ENCODE measurements at places on chromosomes 1 and 21.

- H3K4me3 ChIP-seq = no peak overlapping the region
- H3K27ac ChIP-seq = no peak overlapping the region
- no peaks in the 10 kb centered on the region for H3K4me1 ChIP-seq
- no peaks in the 10 kb centered on the region for H3K36me3 ChIP-seq
- H3K27me3 ChIP-seq = no peaks in the 10 kb centered on the region
Measured at GRCh38 chr1:30378991-30379581, 344.3 kb downstream of the MATN1 start.

GRCh38 chr1:7902478-7903085 is 38.1 kb downstream of the TNFRSF9 start:
- H3K4me1 ChIP-seq = no peaks in the 10 kb centered on the region
- H3K27me3 ChIP-seq = no peaks in the 10 kb centered on the region
- H3K27ac ChIP-seq = no peak overlapping the region
- H3K4me3 ChIP-seq = no peak overlapping the region
- no peaks in the 10 kb centered on the region for H3K36me3 ChIP-seq

DNA sequence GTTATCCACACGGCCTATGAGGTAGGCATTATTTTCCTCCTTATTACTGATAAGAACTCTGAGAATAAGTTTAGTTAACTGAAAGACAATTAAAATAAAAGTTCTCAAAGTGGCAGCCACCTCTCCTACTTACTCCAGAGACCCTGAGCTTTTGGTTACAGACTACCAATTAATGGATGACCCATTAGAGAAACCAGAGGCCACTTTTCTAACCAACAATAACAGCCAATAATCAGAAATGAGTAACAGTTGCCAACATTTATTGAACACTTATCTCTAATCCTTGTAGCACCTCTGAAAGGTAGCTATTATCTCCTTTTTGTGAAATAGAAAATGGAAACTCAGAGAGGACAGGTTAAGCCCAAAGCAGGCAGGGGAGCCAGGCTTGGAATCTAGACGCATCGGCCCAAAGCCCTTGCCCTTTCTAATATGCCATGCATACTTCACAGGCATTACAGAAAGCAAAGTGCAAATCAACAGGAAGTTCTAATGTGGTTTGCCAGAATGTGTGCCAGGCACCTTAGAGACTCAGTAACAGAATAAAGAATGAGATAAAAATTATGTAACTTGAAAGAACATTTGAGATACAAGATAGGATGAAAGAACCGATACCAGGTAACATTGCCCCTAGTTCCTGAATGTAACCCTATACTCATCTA is 50.0 kb downstream of the BEND5 start:
- H3K4me3 ChIP-seq = no peak overlapping the region
- peaks cover 50% of the 10 kb centered on the region for H3K36me3 ChIP-seq
- no peaks in the 10 kb centered on the region for H3K27me3 ChIP-seq

GRCh38 chr1:211647711-211648121 is 27.7 kb downstream of the NEK2 start:
- H3K4me1 ChIP-seq = no peaks in the 10 kb centered on the region
- DNase-seq = no peak
- no peaks in the 10 kb centered on the region for H3K36me3 ChIP-seq
- no peaks in the 10 kb centered on the region for H3K27me3 ChIP-seq

DNA sequence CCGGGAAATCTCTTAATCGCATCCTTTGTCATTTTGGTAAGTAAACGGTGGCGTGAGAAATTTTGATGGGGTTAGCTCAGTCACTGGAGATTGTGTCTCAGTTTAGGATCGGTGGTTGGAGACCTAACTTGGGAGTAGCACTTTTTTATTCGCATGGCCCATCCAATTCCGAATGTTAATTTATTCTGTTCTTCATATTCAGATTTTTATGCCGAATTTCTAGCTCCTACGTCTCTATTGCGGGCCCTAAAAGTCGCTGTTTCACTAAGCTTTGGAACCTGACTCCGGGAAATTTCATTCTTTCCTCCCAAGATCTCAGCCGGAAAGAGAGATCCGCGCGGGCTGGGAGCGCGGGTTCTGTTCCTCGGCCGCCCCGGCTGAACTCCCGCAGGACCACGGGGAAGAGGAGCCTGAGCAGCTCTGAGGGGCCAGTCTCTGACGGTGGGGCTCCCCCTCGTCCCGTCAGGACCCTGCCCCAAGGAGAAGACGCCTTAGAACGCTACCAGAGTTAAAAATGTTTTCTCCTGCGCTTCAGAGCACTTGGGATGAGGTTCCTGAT is 279.7 kb downstream of the FAM72C start:
- peaks cover 7% of the 10 kb centered on the region for H3K27me3 ChIP-seq
- H3K27ac ChIP-seq = no peak overlapping the region
- no peaks in the 10 kb centered on the region for H3K36me3 ChIP-seq
- no peaks in the 10 kb centered on the region for H3K4me1 ChIP-seq

DNA sequence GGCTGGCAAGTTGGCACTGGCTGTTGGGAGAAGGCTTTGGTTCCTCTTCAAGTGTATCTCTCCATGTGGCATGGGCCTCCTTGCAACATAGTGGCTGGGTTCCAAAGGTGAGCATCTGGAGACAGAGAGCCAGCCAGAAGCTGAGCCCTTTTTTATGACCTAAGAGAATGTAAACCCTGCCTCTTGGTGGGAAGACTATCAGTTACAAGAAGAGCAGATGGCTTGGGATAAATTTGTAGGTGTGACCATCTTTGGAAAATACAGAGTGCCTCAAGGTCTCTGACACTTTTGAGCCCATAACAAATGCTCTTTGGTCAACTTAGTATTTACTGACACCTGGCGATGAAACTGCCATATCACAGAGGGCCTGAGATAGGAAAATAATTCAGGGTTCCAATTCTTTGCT is 31.4 kb upstream of the PRELP start:
- peaks cover 1% of the 10 kb centered on the region for H3K4me1 ChIP-seq
- no peaks in the 10 kb centered on the region for H3K36me3 ChIP-seq
- H3K27me3 ChIP-seq = no peaks in the 10 kb centered on the region
- no peak overlapping the region for H3K27ac ChIP-seq

- H3K27ac ChIP-seq = peak overlapping the region; percentile 78
- peak; percentile 8 for DNase-seq
- peaks cover 2% of the 10 kb centered on the region for H3K36me3 ChIP-seq
- H3K27me3 ChIP-seq = no peaks in the 10 kb centered on the region
- H3K4me3 ChIP-seq = peak overlapping the region; percentile 14
- peaks cover 10% of the 10 kb centered on the region for H3K4me1 ChIP-seq
Measured at GRCh38 chr1:233113009-233113879, 162.8 kb downstream of the NTPCR start.

GRCh38 chr1:145995964-145996432 is 381 bp downstream of the TXNIP start:
- peaks cover 12% of the 10 kb centered on the region for H3K4me1 ChIP-seq
- H3K4me3 ChIP-seq = peak overlapping the region; percentile 91
- H3K27me3 ChIP-seq = no peaks in the 10 kb centered on the region

GRCh38 chr1:79726911-79727310 is 720.4 kb upstream of the ADGRL4 start:
- no peak overlapping the region for H3K27ac ChIP-seq
- no peaks in the 10 kb centered on the region for H3K36me3 ChIP-seq
- no peak for DNase-seq
- no peak overlapping the region for H3K4me3 ChIP-seq
- H3K27me3 ChIP-seq = no peaks in the 10 kb centered on the region

DNA sequence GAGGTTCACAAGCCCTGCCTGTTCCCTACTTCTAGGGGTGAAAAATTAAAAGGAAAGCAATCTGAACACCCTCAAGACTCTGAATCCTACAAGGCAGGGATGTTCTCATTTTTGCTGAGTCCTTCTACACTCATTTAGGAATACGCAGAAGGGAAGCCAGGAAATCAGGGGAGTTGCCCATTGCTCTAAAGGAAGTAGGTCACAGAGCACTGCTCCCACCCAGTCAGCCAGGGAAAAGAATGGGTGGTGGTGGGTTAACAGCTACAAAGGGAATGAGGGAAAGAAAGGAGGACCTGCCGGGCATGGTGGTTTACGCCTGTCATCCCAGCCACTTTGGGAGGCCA is 2.4 kb upstream of the CTTNBP2NL start:
- no peaks in the 10 kb centered on the region for H3K36me3 ChIP-seq
- peaks cover 8% of the 10 kb centered on the region for H3K4me1 ChIP-seq
- no peaks in the 10 kb centered on the region for H3K27me3 ChIP-seq
- no peak overlapping the region for H3K27ac ChIP-seq
- DNase-seq = no peak

DNA sequence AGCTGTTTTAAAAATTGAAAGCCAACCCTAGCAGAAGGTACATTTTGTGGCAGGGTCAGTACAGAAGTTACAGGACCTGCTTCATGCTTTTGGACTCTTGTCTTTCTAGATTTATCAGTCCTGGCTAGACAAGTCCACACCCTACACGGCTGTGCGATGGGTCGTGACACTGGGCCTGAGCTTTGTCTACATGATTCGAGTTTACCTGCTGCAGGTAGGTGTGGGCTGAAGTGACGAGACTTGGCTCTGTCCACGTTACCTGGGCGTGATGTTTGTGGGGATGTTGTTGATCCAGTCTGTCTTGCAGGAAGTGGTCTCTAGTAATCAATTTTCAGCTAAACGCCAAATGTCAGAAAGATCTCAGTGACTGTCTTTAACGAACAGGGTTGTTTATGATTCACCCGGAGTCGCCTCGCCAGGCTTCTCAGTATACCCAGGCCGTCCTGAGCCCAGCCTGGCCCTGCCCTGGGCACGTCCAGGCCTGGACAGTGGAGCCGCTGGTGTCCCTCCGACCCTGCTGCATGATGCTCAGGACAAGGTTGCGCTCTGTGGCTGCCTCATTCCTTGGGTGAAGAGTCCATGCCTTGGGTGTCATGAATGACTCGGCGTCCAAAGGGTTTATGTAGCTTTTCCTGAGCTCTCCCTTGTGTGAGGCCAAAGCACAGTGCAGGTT is 5.5 kb downstream of the RER1 start:
- no peak for DNase-seq
- peaks cover 5% of the 10 kb centered on the region for H3K4me1 ChIP-seq
- H3K4me3 ChIP-seq = no peak overlapping the region
- H3K36me3 ChIP-seq = peaks cover 56% of the 10 kb centered on the region
- no peaks in the 10 kb centered on the region for H3K27me3 ChIP-seq

GRCh38 chr21:35530766-35531165 is 481.7 kb upstream of the RUNX1 start:
- no peak overlapping the region for H3K27ac ChIP-seq
- no peaks in the 10 kb centered on the region for H3K4me1 ChIP-seq
- no peaks in the 10 kb centered on the region for H3K27me3 ChIP-seq
- H3K36me3 ChIP-seq = no peaks in the 10 kb centered on the region
- H3K4me3 ChIP-seq = no peak overlapping the region

DNA sequence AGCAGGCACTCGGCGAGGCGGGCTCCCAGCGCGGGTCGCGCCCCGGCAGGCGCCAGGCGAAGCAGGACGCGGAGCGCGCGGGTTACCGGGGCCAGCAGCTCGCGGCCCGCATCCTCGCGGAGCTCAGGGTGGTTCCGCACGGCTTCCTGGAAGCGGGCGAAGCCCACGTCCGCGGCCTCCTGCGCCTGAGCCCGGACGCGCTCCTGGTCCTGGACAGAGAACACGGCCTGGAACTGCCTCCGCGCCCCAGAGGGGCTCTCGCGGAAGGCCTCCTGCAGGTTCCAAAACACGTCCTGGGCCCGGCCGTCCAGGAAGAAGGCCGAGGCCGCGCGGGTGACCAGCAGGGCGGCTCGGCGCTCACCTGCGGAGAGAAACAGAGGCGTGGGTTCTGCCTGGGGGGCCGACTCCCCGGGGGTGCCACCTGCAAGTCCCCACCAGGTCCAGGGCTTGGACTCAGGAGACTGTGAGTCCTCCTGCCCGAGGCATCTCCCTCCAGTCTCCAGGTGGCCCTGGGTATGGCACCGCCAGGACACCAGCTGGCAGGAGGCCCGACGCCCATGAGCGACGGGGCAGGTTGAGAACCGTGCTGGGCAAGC is 11.4 kb downstream of the TTC34 start:
- no peaks in the 10 kb centered on the region for H3K36me3 ChIP-seq
- no peak overlapping the region for H3K27ac ChIP-seq
- no peak for DNase-seq
- H3K4me3 ChIP-seq = no peak overlapping the region
- no peaks in the 10 kb centered on the region for H3K27me3 ChIP-seq

GRCh38 chr1:161307230-161307768 is 2.5 kb downstream of the MPZ start:
- no peak overlapping the region for H3K27ac ChIP-seq
- H3K27me3 ChIP-seq = no peaks in the 10 kb centered on the region
- H3K4me1 ChIP-seq = peaks cover 16% of the 10 kb centered on the region
- DNase-seq = no peak
- H3K4me3 ChIP-seq = no peak overlapping the region
- H3K36me3 ChIP-seq = no peaks in the 10 kb centered on the region

DNA sequence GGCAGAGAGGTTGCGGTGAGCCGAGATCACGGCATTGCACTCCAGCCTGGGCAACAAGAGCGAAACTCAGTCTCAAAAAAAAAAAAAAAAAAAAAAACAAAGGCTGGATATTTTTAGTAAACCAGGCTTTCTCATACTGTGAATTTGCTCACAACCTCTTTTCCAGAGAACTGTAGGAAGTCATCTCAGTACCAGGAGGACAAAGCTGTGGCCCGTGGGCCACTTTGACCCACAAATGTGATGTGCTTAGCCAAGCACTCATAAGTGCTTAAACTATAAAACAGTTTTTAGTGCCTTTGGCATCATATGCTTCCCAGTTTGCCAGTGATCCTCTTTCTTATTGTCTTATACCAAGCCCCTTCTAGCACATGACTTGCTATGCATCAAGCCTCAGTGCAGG is 46.5 kb downstream of the RNF11 start:
- H3K36me3 ChIP-seq = no peaks in the 10 kb centered on the region
- no peak overlapping the region for H3K27ac ChIP-seq
- H3K27me3 ChIP-seq = no peaks in the 10 kb centered on the region
- DNase-seq = no peak
- peaks cover 3% of the 10 kb centered on the region for H3K4me1 ChIP-seq

DNA sequence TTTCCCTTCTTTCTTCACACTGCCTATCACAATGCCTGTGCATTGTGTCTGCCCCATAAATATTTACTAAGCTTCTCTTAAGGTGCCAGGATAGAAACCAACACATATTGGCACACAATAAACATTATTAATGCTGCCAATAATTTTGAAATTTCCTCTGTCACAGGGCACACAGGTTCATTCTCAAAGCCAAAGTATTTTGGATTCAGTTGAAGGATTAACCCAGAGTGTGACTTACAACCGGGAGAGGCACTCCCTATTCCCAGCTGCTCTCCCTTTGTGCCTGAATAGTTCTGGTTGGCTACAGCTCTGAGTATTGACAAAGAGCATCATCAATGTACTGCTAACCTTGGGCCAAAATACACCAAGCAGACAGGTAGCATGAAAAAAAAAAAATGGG is 46.6 kb upstream of the ATP1A1 start:
- DNase-seq = no peak
- H3K4me1 ChIP-seq = no peaks in the 10 kb centered on the region
- H3K36me3 ChIP-seq = no peaks in the 10 kb centered on the region

- no peaks in the 10 kb centered on the region for H3K27me3 ChIP-seq
- no peak overlapping the region for H3K4me3 ChIP-seq
- peaks cover 7% of the 10 kb centered on the region for H3K4me1 ChIP-seq
Measured at GRCh38 chr1:16183765-16184556, 28.1 kb upstream of the EPHA2 start.

All from neuronal stem cell (in vitro differentiated cells).